ENCODE measurements at places on chromosomes 16 and 17.

- DNase-seq = no peak
Observed at GRCh38 chr16:89166696-89167424, 4.7 kb upstream of the CDH15 start.

GRCh38 chr17:11330826-11331225, 89.8 kb downstream of the SHISA6 start:
- DNase-seq = no peak

GRCh38 chr16:87960296-87960695, 9.1 kb downstream of the BANP start:
- no peak for DNase-seq

DNA sequence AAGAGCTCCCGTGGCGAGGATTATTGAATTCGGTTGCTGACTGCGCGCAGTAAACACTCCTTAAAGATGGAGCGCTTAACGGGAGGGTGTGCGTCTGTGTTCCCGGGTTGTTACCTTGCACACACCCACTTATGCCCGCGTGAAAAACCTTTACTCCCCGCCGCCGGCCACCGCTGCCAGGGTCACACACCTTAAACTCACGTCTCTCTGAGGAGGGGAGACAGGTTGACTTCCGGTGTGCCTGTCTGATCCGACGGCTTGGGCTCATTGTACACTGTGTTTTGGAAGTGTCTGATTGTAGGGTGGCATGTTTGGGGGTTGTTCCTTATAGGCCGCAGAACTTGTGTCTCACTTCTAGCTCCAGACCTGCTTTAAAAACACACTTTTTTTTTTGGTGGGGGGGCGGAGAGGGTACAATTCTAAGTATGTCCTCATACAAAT, 66.8 kb downstream of the KPNA2 start:
- DNase-seq = peak; percentile 39

DNA sequence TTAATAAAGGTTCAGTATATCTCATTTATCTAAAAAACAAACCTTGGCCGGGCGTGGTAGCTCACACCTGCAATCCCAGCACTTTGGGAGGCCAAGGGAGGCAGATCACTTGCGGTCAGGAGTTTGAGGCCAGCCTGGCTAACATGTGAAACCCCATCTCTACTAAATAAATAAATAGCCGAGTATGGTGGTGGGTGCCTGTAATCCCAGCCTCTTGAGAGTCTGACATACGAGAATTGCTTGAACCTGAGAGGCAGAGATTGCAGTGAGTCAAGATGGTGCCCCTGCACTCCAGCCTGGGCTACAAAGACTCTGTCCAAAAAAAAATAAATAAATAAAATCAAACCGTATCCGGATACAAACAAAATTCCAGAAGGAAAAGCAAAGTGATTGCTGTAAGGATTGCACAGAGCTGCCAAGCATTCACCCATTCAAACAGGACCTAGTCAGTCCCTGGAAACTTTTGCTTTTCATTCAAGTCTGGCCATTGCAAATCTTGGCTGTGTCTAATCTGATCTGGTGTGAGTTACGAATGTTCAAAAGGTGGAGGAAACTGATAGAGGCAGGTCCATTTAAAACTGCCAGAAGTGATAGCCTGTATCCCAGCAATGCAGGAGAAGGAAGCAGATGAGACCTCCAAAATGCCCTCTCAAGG, 102.5 kb upstream of the CLEC3A start:
- no peak for DNase-seq

GRCh38 chr16:73051226-73051625, 3.3 kb upstream of the ZFHX3 start:
- DNase-seq = no peak

GRCh38 chr16:81491541-81492188, 47.1 kb downstream of the CMIP start:
- no peak for DNase-seq

DNA sequence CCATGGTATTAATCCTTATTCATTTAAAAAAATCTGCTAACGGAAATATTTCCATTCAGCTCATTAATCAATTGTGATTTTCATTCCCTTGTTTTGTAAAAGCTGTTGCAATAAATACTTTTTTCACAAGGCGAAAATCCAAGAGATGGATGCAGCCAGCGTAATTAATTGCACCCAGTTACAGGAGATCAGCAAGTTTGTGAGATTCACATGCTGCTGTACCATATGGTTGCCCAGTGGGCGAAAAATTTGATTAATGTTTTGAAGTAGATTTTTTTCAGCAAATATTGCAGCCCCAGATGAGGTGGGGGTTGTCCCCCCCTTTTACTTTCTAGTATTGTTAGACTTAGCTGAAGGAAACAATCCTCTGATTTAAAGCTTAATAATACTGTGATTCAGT, 186.6 kb downstream of the WWOX start:
- no peak for DNase-seq

- DNase-seq = no peak
Observed at GRCh38 chr16:16183562-16183961, 39.7 kb downstream of the ABCC6 start.

DNA sequence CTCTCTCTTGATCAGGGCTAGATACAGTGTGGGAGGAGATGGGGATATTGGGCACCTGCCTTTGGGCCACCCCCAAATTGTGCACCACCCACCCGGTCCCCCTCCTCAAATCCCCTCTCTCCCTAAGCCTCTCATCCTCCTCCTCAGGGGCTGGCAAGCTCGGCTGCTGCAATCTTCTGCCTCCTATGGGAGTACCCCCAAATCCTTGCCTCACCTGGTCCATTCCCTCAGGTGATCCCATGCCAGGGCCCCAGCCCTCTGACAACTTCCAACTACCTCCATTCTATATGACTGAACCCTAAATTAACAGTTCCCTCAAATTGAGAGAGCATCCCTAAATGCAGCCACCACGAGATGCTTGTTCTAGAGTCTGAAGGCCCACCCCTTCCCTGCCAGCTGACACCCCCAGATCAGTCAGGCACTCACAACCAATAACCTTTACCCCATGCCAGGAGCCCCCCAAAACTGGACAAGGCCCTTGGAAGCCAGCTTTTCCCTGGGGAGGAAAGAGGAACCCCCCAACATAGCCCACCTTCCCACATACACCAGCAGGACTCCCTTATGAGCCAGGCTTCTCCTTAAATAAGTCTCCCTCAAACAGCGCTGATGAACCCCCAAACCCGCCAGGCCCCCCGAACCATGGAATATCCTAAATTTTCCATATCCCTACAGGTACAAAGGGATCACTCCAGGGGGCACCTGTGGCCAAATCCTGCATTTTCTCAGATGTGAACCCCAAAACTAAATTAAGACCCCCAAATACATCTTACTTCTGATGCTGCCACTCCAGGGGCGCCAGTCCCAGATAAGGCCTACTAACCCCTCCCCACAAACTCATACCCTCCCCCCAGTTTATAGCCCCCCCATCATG, 3.2 kb downstream of the DLG4 start:
- no peak for DNase-seq

DNA sequence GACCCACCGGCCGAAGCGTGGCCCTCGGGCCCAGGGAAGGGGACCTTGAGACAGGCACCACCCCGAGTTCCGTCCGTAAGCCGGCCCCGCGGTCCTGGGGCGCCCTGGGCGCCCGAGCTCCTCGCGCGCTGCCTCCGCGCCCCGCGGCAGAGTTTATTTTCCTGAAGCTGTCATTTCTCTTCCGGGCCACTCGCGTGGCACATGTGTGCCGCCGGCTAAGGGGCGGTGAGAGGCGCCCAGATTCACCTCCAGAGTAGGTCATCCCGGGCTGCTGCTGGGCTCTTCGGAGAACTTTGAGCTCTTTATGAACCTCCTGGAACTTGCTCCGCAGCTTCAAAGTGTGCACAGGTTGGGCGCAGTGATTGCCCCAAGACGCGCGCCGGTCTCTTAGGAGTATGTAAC, 489 bp downstream of the ZC3H18 start:
- DNase-seq = peak; percentile 44

- no peak for DNase-seq
Observed at GRCh38 chr17:51335883-51336822, 75.8 kb downstream of the UTP18 start.

GRCh38 chr17:2030779-2031163, 818 bp downstream of the DPH1 start:
- DNase-seq = no peak

DNA sequence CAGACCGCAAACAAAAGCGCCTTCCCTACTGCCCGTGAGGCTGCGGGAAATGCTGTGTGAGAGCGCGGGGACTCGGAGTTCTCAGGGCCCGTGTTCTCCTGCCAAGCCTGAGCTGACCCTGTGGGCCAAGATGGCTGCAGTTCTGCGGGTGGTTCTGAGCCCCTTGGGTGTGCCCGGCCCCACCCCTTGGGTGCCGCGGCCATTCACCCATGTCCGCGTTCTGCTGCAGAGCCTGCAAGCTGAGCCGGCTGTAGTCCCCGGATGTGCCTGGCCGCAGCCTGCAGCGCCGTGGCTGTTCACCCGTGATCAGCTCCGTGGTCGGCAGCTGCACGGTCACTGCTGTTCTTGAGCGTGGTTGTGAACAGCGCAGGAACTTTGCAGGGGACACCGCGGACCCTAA, 20.0 kb downstream of the ACSF3 start:
- DNase-seq = no peak

DNA sequence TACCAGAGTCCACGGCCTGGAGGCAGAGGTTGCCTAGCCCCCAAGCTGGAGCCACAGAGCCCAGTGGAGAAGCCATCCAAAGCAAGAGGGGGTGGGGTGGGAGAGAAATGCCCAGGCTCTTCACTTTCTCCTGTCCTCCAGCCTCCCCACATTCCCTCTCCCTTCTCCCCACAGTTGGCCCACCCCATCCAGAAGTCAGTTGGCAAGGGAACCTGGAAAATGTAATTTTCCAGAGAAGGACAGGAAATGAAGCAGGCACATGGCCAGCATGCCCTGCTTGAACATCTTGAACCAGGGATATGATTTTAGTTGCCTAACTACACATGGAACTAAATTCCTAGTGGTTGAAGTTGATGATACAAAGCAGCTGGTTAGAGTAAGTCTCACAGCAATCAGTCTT, 73.3 kb upstream of the IRX6 start:
- no peak for DNase-seq

- peak; percentile 31 for DNase-seq
Observed at GRCh38 chr17:40547079-40547784, 18.0 kb downstream of the CCR7 start.

- DNase-seq = no peak
Observed at GRCh38 chr17:17066021-17066420, 23.8 kb downstream of the MPRIP start.

- no peak for DNase-seq
Observed at GRCh38 chr16:56279132-56279531, 87.8 kb downstream of the GNAO1 start.

DNA sequence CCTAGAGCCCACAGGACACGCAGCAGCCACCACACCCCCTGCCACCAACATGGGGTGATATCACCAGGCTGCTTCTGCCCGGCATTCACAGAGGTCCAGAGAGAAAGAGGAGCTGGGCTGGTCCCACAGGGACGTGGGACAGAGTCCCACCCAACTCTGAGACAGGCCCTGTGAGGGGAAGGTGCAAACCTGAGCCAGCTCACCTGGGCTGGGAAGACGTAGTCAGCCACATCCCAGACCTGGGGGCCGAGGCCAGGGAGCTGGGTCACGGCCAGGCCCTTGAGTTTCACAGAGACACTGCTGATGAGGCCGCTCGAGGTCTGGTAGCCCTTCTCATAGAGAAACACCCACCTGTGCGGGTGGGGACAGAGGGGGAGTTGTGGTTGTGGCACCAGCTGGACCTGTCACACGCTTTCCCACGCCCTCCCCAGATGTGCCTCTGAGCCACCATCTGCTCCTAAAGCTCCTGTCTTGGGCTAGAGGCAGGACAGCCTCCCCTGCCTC, 11.2 kb downstream of the P2RX1 start:
- DNase-seq = no peak

- DNase-seq = no peak
Observed at GRCh38 chr16:21224800-21225199, 8.7 kb upstream of the ANKS4B start.

DNA sequence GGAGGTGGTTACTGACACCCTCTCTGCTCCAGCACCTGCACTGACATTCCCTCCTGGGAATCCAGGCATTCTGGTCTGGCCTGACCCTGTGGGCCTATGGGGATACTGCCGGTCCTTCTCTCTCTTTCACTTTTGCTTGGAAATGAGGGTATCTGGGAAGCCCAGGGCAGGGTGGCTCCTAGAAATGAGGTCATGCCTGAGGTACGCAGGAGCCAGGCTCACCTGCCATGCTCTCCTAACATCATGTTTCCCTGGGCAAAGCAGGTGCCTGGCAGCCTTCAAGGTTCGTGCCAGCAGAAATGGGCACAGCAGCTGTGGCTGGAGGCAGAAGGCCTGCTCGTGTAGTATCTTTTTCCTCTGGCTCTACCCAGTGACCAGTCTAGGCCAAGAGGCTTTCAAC, 3.3 kb downstream of the ITGA3 start:
- no peak for DNase-seq
